ENCODE measurements at places on chromosomes 2 and 18. TPM values are rescaled to one million over a fixed set of nuclear protein-coding genes. Genes with fewer than 3 reads are reported as not detected.

TWIST2 gene
- 5.0 TPM for total RNA-seq

STPG4 gene
- total RNA-seq = 6.5 TPM

MDH1B gene
- total RNA-seq = 4.1 TPM

ALK gene
- not detected for total RNA-seq

SCYGR4 gene
- not detected for total RNA-seq

REEP1 gene
- 0.25 TPM for total RNA-seq

C2orf80 gene
- not detected for total RNA-seq

EPHA4 gene
- total RNA-seq = 21.3 TPM

ATP6V1C2 gene
- total RNA-seq = not detected

PJVK gene
- total RNA-seq = 14.6 TPM

MOCOS gene
- total RNA-seq = 30.4 TPM

ERICH2 gene
- 2.0 TPM for total RNA-seq

KLHL30 gene
- 0.80 TPM for total RNA-seq

DNAJB2 gene
- 38.5 TPM for total RNA-seq

MORN2 gene
- 22.9 TPM for total RNA-seq

ERMN gene
- not detected for total RNA-seq

EMILIN1 gene
- 1.6 TPM for total RNA-seq

MOGAT1 gene
- 0.35 TPM for total RNA-seq

DSG3 gene
- total RNA-seq = 0.13 TPM

DOCK10 gene
- total RNA-seq = 33.6 TPM

ETAA1 gene
- 17.1 TPM for total RNA-seq

MRO gene
- not detected for total RNA-seq

SLC9A4 gene
- total RNA-seq = 0.85 TPM

CDK15 gene
- not detected for total RNA-seq

IL36RN gene
- total RNA-seq = 1.0 TPM

STON1 gene
- 1.7 TPM for total RNA-seq

HOXD8 gene
- total RNA-seq = 0.39 TPM

ST6GAL2 gene
- not detected for total RNA-seq

SLC4A3 gene
- 7.3 TPM for total RNA-seq

KLHL14 gene
- not detected for total RNA-seq

FER1L5 gene
- 0.09 TPM for total RNA-seq

CRYGC gene
- total RNA-seq = not detected

FBXO11 gene
- total RNA-seq = 49.4 TPM

MROH2A gene
- 2.9 TPM for total RNA-seq

DCC gene
- total RNA-seq = not detected

C18orf54 gene
- 6.7 TPM for total RNA-seq

FAM237A gene
- total RNA-seq = not detected

L3MBTL4 gene
- total RNA-seq = not detected

REG1A gene
- total RNA-seq = not detected

SERPINB12 gene
- not detected for total RNA-seq

HRH4 gene
- total RNA-seq = 0.18 TPM
